ENCODE measurements at places on chromosomes 4 and X.

- no peak for DNase-seq
These were observed 70.2 kb downstream of the GC start for GRCh38 chr4:71713611-71714203.

GRCh38 chrX:116009346-116009745 lies 161.2 kb upstream of the AGTR2 start:
- DNase-seq: no peak

- DNase-seq: no peak
These were observed 66.2 kb downstream of the IL15 start for GRCh38 chr4:141702472-141703182.

GRCh38 chr4:129905256-129905655 lies 809.3 kb downstream of the C4orf33 start:
- DNase-seq: no peak

GRCh38 chr4:79107014-79107413 lies 167.8 kb upstream of the PAQR3 start:
- no peak for DNase-seq
